Memory B cell (primary cell): ENCODE measurements at places on chromosomes 4 and X.

- H3K27ac ChIP-seq = no peak overlapping the region
- H3K27me3 ChIP-seq = peaks cover 10% of the 10 kb centered on the region
- H3K4me3 ChIP-seq = no peak overlapping the region
- no peak for DNase-seq
- H3K36me3 ChIP-seq = peaks cover 3% of the 10 kb centered on the region
- no peaks in the 10 kb centered on the region for H3K4me1 ChIP-seq
These were observed 9.2 kb upstream of the SORCS2 start for GRCh38 chr4:7183161-7183560.

DNA sequence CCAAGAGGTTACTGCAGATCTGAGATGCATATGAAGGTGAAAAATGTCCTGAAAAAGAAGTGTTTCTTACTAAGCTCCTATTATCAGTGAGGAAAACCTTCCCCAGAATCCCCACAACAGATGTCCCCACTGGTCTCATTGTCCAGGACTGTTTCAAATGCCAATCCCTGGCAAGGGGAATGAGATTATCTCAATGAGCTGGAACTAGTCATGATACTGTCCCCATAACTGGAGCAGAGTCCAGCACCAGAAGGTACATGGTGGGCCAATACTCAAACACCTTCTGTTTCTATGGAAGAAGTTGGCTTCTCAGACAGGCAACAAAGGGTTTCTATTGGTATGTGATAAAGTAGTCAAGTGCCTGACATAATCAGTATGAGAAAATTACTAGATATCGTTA lies 221.1 kb upstream of the TLL1 start:
- H3K4me3 ChIP-seq = no peak overlapping the region
- H3K4me1 ChIP-seq = no peaks in the 10 kb centered on the region
- no peak overlapping the region for H3K27ac ChIP-seq
- H3K36me3 ChIP-seq = no peaks in the 10 kb centered on the region
- no peak for DNase-seq

GRCh38 chr4:147547314-147548056 lies 66.6 kb downstream of the EDNRA start:
- peaks cover 6% of the 10 kb centered on the region for H3K4me1 ChIP-seq
- H3K27me3 ChIP-seq = peaks cover 8% of the 10 kb centered on the region
- H3K27ac ChIP-seq = no peak overlapping the region
- no peak for DNase-seq
- H3K4me3 ChIP-seq = no peak overlapping the region

GRCh38 chrX:84335121-84335520 lies 147.1 kb upstream of the RPS6KA6 start:
- DNase-seq = no peak
- no peaks in the 10 kb centered on the region for H3K27me3 ChIP-seq
- no peak overlapping the region for H3K4me3 ChIP-seq
- H3K4me1 ChIP-seq = no peaks in the 10 kb centered on the region
- H3K36me3 ChIP-seq = no peaks in the 10 kb centered on the region
- H3K27ac ChIP-seq = no peak overlapping the region

DNA sequence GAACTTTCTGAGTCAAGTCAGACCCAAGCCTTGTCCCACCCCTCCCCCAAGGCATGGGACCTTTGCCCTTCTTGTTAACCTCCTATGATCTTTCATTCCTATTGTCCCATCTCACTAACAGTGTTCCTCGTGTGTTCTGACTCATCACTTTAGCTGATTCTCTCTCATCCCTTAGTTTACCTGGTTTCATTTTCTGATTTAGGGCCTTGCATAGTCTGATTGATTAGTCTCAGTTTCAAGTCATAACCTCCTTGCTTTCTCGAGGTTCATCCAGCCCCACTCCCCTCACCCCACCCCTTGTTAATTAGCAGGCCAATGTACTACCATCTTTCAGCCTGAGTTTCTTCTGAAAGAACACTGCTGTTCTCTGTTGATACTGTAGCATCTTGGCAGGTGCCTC lies 517.4 kb downstream of the RPA4 start:
- no peak overlapping the region for H3K4me3 ChIP-seq
- no peak overlapping the region for H3K27ac ChIP-seq

DNA sequence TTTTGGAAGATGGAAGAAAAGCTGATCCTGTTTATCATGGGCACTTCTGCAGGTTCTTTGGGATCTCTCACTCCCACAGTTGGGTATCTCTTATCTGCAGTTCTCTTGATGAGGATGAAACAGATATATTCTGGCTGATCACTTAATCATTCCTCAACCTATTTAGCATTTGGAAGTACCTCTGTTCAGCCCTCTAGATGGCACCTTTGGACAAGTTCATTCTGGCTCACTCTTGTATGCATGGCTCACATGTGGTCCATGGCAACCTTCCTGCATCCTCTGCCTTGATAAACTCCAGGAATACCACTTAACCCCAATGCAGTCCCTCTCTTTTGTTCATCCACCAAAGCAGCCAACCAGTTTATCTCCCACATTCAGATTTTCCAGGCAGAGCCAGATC lies 74.2 kb downstream of the SMARCA5 start:
- H3K4me1 ChIP-seq = no peaks in the 10 kb centered on the region
- DNase-seq = no peak
- no peak overlapping the region for H3K4me3 ChIP-seq
- peaks cover 3% of the 10 kb centered on the region for H3K36me3 ChIP-seq

DNA sequence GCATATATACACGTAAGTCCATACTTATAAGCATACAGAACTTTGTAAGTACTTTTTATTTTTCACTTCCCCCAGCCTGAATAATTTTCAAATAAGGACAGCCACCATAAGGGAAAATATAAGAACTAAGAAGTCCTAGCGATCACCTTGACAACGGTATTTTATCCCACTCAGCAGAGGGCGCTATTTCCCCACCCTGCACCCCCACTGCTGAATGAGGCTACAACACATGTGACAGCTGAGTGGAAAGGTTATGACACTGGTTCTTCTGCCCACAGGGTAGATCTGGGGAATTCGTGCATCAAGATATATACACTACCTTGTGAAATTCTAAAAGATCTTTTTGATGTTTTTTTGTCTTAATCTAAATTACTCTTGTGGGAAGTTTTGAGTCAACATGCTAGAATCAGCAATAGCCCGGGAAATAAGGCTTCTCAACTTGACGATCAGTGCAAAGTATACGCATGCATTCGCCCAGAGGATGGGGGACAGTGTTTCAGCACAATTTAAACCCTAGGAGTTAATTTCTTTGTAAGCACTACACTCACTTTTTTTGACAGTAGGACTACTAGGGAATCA lies 151.5 kb downstream of the CORIN start:
- peak; percentile 57 for DNase-seq
- H3K27ac ChIP-seq = no peak overlapping the region
- H3K4me3 ChIP-seq = no peak overlapping the region
- no peaks in the 10 kb centered on the region for H3K4me1 ChIP-seq
- H3K27me3 ChIP-seq = peaks cover 6% of the 10 kb centered on the region

- no peak overlapping the region for H3K27ac ChIP-seq
- no peak for DNase-seq
- H3K36me3 ChIP-seq = no peaks in the 10 kb centered on the region
- H3K27me3 ChIP-seq = no peaks in the 10 kb centered on the region
These were observed 159.2 kb downstream of the ADGRL3 start for GRCh38 chr4:61359301-61359700.

GRCh38 chr4:189815404-189816192 lies 125.1 kb upstream of the FRG1 start:
- no peaks in the 10 kb centered on the region for H3K4me1 ChIP-seq
- peaks cover 4% of the 10 kb centered on the region for H3K36me3 ChIP-seq
- DNase-seq = no peak
- no peak overlapping the region for H3K4me3 ChIP-seq
- no peak overlapping the region for H3K27ac ChIP-seq

- H3K27ac ChIP-seq = no peak overlapping the region
- H3K4me3 ChIP-seq = no peak overlapping the region
- peaks cover 5% of the 10 kb centered on the region for H3K4me1 ChIP-seq
- H3K27me3 ChIP-seq = peaks cover 8% of the 10 kb centered on the region
- no peak for DNase-seq
- H3K36me3 ChIP-seq = no peaks in the 10 kb centered on the region
These were observed 66.3 kb upstream of the TAPT1 start for GRCh38 chr4:16292585-16292984.

DNA sequence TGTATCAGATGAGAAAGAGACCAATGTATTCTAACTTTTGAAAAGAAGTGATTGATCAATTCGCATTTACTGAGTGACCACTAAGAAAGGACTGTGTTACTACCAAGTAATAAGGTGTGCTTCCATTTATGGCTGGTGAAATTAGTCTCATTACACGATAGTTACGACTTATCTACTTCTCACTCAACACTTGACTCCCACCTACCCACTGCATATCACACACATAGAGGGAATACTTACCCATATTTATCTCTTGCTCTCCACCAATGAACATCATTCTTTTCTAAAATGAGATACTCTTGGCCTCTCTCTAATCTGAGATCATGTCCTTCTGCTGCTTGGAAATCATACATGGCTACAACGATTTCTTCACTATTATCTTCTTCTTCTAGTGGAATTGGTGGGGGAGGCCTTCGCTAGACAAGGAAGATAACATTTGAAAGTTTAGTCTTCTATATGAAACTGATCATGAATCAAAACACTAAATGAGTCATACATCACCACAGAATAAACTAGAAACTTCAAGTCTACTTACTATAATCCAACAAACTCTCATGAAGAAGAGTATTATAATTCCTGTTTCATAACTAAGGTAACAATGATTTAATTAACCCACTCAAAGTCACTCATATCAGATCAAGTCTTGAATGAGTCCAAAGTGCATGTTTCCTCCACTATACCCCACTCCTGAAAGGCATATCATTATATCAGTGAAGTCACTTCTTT lies 33.7 kb upstream of the TXK start:
- H3K36me3 ChIP-seq = peaks cover 32% of the 10 kb centered on the region
- DNase-seq = no peak
- peaks cover 3% of the 10 kb centered on the region for H3K4me1 ChIP-seq
- H3K27me3 ChIP-seq = no peaks in the 10 kb centered on the region
- H3K4me3 ChIP-seq = no peak overlapping the region
- H3K27ac ChIP-seq = no peak overlapping the region

DNA sequence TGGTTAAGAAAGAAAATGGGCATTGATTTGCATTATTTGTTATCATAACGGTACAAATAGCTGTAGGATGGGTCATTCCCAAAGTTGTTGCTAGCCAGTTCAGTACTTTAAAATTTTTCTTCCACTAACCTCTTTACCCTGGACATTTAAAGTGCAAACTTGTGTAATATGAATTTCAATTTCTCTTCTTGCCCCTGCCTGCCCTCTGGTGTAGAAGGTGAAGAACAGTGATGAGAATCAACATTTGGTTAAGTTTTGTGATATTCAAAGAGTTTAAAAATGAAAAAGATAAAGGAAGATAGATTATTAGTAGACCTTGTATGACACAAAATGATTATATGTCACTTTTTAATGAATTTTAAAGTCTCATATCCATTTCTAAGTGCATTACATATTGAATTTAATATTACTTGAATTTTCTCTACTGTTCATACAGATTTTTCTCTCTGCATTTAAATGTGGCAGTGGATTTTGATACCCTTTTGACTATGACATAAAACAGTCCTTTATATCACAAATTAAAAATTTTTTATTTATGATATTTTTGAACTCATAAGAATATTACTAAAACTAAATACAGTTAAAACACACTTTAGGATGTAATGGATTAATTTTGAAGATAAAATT lies 337.7 kb downstream of the BMPR1B start:
- H3K27me3 ChIP-seq = no peaks in the 10 kb centered on the region
- DNase-seq = no peak
- H3K4me3 ChIP-seq = no peak overlapping the region
- H3K27ac ChIP-seq = no peak overlapping the region

GRCh38 chr4:184732126-184732525 lies 1.8 kb downstream of the CENPU start:
- peak overlapping the region; percentile 48 for H3K4me3 ChIP-seq
- no peak for DNase-seq
- peaks cover 7% of the 10 kb centered on the region for H3K4me1 ChIP-seq
- H3K36me3 ChIP-seq = peaks cover 3% of the 10 kb centered on the region
